ENCODE measurements at places on chromosomes 1 and 21.

DNA sequence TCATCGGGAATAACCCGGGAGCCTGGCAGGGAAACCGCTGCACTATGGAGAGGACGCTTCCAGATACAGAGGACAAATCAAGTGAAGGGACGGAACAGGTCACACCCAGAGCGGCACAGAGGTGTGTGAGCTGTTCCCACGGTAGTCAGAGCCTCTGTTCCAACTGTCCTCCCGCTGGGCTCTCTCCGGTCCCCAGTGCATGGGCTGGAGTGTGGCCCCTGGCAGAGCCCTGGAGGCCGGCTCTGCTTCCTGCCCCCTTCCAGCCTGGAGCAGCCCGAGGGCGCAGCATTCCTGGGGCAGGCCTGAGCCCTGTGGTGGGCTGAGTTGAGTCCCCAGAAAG, 11.9 kb upstream of the ZBTB21 start:
- DNase-seq = no peak

- no peak for DNase-seq
These were observed 11.8 kb downstream of the NHLH2 start for GRCh38 chr1:115829023-115829674.

- DNase-seq = no peak
These were observed 139.9 kb downstream of the CLIC6 start for GRCh38 chr21:34808569-34809204.

DNA sequence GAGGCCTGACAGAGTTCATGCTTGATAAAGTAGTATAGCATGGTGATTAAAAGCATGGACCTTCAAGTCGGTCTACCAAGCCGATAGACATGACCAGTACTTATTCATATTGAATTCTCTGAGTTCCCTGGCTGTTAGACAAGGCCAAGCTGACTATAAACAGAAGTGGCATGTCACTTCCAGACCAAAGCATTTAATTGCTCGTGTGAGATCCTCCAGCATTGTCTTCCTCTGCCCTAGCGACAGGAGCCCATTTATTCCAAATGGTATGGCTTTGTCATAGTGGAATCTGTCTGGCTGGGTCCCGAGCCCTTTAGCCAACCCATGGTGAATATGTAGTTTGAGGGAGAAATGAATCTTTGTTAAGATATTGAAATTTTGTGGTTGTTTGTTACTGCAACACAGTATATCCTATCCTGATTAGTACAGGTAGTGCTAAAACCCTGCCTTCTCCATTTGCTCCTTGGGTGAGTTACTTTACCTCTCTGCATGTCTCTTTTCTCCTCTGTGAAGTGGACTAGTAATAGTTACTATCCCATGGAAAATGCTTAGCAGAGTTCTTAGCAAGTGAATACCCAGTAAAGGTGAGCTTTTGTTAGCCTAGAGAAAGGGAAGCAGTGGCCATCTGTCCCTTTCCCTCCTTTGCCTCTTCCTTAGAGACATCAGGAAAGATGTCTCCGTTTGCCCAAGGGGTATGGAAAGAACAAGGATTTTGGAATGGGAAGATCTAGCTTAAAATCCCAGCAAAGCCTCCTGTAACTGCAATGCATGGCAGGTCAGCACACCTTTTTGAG, 77.6 kb upstream of the CD1D start:
- DNase-seq = no peak

DNA sequence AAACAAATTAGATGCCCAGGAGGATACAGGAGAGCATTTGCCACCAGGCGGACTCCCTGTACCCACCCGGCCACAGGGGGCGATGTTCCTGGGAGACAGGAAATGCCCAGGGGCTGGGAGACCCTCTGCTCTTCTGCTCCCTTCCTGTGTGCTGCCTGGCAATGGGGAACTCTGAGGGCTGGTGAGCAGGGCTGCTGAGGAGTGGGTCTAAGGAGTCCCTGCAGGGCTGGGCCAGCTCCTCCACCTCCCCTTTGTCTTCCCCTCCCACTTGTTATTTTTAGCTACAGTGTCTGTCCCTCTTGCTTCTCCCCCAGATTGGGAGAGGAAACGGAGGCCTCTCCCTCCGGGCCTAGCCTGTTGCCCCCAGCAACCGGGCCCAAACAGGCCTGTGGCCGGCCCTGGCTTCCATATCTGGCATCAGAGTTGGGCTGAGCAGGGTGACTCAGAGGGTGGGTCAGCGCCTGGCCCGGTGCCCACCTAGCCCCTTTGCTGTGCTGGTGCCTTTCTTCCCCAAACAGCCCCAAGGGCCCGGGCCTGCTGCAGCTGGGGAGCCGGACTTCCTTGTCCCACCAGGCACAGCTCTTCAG, 11.6 kb downstream of the LMNA start:
- DNase-seq = peak; percentile 52

DNA sequence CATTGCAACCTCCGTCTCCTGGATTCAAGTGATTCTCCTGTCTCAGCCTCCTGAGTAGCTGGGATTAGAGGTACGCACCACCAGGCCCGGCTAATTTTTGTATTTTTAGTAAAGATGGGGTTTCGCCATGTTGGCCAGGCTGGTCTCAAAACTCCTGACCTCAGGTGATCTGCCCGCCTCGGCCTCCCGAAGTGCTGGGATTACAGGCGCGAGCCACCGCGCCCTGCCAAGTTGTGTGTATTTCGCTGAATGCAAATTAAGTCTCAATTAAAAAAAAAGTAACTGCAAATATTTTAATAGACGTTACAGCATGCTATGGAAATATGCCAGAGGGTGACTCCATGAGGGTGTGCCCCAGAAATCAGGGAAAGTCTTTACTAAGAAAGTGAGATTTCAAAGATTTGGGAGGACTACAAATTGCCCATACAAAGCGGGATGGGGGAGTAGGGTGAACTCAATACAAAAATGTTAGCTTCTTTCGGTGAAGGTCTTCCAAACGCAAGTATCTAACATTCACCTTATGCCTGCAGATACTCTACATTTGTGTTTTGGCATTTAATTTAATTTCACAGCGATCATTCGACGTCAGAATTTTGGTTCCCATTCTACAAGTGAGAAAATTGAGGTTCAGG, 85.6 kb downstream of the NKAIN1 start:
- no peak for DNase-seq

DNA sequence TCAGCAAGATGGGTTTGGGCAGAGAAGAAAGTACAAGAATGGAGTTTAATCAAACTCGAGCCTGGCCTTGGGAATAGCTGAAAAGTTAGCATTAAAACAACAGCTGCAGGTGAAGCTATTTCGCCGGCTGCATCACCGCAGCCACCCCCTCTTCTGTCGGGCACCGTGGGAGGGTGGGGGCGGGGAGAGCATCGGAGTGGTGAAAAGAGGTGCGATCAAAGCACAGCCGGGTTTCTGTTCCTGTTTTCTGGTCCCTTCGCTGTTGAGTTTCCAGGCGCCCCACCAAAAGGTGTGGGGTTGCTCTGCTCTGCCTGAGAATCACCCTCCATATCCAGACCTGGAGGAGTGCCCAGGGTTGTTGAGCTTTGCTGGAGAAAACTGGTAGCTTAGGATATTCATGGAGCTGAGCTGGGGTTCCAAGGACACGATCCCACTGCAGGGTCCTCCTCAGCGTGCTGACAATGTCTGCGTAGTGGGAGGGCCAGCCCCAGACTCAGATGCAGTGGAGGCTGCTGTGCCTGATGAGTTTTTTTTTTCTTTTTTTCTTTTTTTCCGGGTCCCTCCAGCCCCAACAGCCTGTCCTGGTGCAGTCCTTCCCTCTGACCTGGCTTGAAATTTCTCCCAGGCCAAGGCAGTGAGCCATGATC, 127.5 kb upstream of the C1orf174 start:
- DNase-seq = no peak

GRCh38 chr1:153465811-153466636, 5.6 kb upstream of the S100A7 start:
- no peak for DNase-seq

DNA sequence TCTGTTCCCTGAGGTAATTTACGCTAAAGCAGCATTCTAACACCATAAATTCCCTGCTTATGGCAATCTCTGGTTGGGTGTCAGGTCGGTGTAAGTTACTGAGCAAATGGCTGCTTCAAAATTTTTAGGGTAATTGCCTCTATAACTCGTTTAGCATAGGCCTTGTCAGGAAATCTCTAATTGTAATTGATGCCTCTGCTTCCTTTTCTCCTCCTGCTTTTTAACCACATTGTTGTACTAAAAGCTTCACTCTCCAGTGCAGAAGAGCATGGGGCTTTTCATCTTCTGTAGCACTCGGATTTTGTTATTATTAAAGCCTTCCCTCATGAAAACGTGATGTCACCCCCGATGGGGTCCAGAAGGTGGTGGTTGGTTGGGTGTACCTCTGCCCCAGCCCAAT, 141.6 kb upstream of the NBPF11 start:
- DNase-seq = no peak

- DNase-seq = no peak
These were observed 118.4 kb upstream of the TNR start for GRCh38 chr1:175861626-175862367.

DNA sequence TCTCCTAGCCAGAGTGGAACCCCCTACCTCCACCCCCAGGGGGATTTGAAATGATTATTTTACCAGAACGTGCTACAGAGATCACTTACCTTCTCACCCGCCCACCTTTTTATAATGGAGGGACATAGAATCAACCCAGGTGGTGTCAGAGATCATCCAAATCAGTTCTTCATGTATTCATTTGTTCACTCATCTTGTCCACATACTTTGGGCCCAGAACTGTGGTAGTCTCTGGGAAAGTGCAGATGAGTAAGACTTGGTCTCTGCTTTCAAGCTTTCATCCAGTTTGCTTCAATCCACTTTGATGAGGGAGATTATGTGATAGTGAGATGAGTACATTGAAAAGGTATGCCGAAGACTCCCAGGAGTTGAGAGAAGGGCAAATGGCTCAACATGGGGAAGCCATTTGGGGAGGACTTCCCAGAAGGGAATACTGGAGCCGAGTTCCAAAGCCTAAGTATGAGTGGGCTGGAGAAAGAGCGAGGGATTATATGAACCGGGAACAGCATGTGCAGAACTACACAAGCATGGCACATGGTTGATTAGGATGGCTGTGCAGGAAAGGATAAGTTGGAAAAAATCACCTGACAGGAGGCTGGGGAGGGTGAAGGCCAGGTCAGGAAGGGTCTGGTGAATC, 1.9 kb downstream of the FGGY start:
- DNase-seq = no peak

GRCh38 chr21:39661740-39662139, 49.0 kb downstream of the B3GALT5 start:
- no peak for DNase-seq

DNA sequence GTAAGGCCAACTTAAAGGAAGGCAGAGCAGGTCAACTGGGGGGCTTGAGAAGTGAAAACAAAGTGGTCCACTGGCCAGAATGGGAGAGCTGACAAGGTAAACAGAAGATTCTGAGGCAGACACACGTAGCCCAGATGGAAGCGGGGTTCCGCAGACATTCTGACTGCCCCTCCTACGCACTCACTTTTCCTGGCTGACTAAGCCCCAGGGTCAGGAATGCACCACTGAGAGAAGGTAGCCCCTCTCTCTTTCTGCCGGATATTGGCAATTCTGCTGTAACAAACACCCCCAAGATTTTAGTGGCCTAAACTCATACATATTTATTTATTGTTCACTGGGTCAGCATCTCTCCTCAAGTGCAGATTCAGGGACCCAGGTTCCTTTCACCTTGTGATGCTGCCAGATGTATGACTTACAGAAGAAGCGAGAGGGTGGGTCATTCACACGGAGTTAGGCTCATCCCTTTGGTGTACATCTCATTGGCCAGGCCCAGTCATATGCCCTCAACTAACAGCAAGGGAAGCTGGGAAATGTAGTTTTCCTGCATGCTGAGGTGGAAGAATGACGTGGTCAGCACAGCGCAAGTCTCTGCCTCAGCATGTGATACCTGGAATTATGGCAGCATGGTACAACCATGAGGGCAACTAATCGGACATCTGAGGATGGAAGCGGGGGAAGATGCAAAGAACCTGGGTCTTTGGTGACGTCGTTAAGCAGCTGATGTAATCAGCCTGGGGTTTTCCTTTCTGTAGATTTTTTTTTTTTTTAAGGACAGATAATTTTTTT, 43.4 kb upstream of the MRPS6 start:
- peak; percentile 80 for DNase-seq

- no peak for DNase-seq
These were observed 143.4 kb downstream of the ZZZ3 start for GRCh38 chr1:77538956-77539518.

GRCh38 chr1:46512135-46512791, 22.6 kb downstream of the DMBX1 start:
- DNase-seq = no peak

DNA sequence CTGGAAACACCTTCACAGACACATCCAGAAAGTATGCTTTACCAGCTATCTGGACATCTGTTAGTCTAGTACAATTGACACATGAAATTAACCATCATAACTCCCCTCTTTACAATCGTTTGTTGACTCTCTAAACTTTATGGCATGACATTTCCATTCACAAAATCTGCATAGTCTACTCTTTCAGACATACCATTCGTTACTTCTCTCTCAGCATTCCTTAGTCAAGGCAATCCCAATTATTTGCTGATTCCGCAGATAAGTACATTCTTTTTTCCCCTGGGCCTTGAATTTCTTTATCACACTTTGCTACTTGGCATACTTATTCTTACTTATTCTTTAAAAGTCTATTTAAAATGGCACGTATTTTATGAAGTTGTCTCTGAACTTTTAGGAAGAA, 15.1 kb upstream of the CRB1 start:
- DNase-seq = no peak

DNA sequence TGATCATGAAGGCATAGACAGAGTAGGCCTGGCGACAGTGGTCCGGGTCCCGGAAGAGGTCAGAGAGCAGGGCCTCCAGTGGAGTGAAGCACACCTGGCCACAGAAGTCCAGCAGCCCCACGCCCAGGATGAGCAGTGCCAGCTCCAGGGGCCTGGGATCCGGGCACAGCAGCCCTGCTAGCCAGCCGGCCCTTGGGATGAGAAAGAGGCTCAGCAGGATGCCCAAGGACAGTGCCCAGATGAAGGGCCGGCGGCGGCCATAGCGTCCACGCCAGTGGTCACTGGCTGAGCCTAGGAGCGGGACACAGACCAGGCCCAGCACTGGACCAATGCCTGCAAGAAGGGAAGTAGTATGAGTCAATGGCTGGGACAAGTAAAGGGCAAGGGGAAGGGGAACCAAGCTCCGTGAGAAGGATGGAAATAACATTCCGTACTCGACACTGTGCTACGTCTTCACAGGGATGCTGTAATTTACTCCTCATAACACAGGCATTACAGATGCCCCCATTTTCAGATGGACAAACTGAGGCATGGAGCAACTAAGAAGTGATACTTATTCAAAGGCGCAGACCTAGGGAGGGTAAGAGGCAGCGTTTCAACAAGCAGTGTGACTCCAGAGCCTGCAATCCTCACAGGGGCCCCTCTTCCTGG, 16.9 kb downstream of the SLC45A3 start:
- DNase-seq = no peak

GRCh38 chr1:26391450-26391849, 18.9 kb upstream of the ZNF683 start:
- DNase-seq = no peak

- no peak for DNase-seq
These were observed 180.2 kb upstream of the MAP1LC3C start for GRCh38 chr1:242178924-242179708.

DNA sequence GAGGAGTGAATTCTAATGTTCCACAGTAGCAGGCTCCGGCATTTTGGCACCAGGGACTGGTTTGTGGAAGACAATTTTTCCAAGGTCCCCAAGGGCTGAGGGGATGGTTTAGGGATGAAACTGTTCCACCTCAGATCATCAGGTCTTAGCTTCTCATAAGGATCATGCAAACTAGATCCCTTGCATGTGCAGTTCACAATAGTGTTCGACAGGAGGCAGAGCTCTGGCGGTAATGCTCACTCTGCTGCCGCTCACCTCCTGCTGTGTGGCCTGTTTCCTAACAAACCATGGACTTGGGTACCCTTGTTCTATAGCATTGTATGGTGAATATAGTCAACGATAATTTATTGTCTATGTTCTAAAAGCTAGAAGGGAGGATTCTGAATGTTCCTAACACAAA, 16.6 kb downstream of the CRNN start:
- no peak for DNase-seq

Measured in SK-N-DZ (cell line).